ENCODE measurements at places on chromosomes 3 and 15.

DNA sequence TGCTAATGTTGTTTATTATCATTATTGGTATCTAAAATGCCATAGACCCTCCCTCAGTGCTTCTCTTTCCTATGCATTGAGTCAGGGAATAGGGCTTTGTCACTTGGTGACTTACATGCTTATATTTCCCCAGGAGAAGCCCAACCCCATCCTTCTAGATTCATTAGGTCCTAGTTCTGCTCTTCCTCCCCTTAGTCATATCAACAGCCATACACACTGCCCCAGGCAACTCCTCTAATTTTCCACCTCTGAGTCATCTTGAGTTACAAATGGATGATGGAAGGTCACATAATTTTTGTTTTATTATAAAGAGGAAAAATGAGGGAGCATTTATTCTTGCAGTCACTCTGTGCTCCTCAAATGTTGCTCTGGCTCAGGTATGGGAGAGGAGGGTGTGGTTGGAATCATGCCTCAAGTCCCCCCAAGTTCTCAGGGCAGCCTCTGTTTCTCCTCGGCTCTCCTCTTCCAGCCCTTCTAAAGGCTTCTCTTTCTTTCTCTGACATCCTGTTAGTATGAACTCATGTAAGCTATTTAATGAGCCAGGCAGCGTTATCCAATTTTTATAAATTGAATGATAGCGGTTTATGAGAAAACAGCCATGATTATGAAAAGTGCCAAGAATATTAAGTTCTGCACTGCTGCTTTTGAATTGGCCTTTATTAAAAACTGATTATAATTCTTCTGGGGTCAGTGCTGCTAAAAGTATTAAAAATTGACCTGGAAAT, 45.6 kb upstream of the FSTL1 start:
- DNase-seq, result no peak

- DNase-seq, result no peak
These were observed 86.2 kb upstream of the PIAS1 start for GRCh38 chr15:67967871-67968431.

DNA sequence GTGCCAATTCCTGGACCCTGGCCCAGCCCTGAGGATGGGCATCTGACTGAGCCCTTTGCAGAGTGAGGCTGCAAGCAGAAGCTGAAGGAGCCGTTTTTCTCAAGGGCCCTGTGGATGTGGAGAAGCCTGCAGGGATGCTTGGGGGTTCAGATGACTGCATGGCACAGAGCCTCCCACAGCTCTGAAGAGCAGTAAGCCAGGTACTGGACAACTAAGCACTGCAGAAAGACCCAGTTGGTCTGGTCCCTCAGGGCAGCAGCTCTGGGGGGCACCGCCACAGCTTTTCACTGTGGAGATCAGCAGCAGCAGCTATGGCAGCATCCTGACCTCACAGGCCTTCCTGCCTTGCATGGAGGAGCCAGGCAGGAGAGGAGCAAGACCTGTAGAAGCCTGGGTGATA, 67.6 kb downstream of the CRYGS start:
- DNase-seq, result no peak

- DNase-seq, result no peak
These were observed 22.6 kb upstream of the LRRN1 start for GRCh38 chr3:3776607-3777006.

GRCh38 chr3:60333710-60334109, 917.5 kb downstream of the FHIT start:
- no peak for DNase-seq

- no peak for DNase-seq
These were observed 21.9 kb upstream of the ARNT2 start for GRCh38 chr15:80382285-80382684.

DNA sequence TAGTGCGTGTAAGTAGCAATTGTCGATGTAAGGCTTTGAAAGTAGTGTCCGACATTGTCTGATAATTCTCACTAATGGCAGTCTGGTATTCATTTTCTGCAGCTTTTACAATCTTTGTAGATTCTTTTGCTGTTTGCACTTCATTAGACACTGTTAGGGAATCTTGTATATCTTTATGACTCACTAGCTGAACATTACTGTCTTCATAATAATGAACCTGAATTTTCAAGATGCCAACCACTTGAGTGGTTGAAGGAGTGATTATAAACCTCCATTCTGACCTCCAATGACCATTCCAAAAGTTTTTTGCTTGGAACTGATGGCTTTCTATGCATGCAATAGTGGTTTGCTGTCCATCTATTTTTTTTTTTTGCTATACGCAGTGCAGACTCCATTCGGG, 76.4 kb upstream of the MFGE8 start:
- no peak for DNase-seq

DNA sequence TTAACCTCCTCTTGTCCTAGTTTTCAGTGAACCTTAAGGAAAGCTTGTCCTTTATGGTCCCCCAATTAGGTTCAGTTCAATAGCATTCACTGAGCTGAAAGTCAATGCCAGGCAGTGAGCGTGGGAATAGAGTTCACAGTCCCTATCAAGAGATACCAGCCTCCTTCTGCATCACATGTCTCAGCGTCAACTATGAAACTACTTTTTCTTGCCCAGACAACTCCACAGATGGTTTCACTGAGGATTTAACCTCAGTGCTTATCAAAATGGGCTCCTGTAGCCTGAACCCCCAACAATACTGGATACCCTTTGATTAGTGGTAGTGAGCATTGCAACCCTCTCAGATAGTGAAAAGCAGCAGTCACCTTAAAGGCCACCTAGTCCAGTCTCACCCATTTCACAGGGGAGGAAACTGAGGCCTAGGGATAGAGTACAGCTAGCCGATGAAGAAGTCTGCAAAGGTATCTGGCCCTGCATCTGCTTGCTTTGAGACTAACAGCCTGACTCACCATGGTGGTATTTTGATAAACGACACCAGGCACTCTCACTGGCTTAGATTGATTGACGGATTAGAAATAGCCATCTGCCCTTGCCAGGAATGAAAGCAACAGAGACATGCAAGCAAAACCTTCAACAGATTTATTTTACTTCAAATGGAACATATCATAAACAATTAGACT, 1.6 kb upstream of the UBA3 start:
- DNase-seq, result no peak

DNA sequence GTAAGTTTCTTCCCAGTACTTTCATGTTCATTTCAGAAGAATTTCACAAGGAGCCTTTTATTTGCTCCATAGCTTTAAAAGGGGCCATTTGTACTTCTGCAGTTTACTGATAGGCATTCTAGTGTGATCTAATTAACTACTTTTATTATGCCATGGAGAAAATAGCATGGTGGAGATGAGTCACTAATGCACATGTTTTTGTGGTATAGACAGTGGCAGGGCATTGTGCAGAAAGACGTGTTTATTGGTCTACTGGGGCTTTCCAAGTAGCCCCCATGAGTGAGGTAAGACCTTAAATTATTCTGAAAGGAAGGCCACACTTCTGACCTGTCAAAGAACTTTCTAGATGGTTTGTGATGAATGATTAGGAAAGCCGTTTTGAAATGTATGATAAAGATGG, 810.0 kb upstream of the NR2F2 start:
- no peak for DNase-seq

DNA sequence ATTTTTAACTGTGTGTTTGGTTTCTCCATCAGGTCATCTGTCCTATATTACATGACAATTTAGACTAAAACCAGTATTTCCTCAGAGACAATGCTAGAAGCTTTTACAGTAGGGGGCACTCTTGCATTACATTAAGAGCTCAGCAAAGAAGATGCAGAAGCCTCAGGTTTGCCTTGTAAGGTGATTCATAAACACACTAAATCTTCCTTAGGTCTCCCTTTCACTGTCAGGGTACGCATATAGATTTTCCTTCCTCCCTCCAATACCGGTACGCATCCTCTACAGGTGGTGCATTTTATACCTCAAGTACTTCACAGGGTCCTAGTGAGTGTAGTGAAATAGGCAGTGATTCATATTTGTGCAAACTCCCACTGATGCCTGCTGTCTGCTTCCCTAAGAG, 46.5 kb downstream of the CD86 start:
- no peak for DNase-seq

DNA sequence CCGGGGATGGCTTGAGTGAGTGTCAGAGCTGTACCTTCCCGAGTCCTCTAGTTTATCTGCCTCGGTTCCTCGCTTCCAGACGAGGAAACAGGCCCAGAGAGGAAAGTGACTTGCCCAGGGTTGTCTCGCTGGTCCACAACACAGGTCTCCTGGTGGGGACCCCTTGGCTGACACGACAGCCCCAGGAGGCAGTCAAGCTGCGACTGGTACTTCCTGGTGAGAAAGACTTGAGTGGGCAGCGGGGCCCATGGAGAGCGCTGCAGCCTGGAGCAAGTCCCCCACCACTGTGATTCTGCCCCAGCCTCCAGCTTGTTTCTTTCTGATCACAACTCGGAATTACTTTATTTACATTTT, 600 bp upstream of the CHRNA5 start:
- no peak for DNase-seq

DNA sequence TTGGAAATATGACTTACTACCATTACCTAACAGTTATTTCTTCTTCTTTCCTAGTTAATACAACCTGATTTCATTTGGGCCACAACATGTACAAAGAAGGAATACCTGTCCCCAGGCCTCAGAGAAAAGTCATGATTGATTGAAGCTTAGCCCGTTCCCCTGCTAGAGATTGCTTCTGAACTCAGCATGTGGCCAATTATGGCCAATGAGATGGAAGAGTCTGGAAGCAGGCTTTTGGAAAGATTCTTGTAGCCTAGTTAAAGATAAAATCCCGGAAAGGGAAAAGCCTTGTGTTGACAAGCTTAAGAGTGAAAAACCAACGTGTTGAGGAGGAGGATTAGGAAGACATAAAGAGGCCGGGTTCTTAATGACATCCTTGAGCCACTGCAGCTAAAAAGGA, 17.0 kb upstream of the TM6SF1 start:
- no peak for DNase-seq

DNA sequence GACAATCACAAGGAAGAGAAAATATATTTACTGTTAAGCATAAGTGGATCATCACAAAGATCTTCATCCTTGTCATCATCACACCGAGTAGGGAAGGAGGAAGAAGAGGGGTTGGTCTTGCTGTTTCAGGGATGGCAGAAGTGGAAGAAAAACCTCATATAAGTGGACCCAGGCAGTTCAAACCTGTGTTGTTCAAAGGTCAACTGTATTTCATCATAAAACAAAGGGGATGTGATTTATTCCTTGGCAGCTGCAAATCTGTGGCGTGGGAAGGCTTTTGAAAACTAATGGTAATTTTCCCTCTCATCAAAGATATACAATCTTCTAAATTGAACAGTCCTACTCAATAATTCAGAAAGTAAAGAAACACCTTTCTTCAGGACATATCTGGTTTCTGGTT, 129.9 kb upstream of the ABI3BP start:
- DNase-seq, result no peak

- no peak for DNase-seq
These were observed 90.6 kb upstream of the SPATA12 start for GRCh38 chr3:56969851-56970250.

- DNase-seq, result no peak
These were observed 45.6 kb downstream of the DNASE1L3 start for GRCh38 chr3:58164906-58165821.

- DNase-seq, result no peak
These were observed 104.9 kb upstream of the TGFBR2 start for GRCh38 chr3:30501526-30501925.

DNA sequence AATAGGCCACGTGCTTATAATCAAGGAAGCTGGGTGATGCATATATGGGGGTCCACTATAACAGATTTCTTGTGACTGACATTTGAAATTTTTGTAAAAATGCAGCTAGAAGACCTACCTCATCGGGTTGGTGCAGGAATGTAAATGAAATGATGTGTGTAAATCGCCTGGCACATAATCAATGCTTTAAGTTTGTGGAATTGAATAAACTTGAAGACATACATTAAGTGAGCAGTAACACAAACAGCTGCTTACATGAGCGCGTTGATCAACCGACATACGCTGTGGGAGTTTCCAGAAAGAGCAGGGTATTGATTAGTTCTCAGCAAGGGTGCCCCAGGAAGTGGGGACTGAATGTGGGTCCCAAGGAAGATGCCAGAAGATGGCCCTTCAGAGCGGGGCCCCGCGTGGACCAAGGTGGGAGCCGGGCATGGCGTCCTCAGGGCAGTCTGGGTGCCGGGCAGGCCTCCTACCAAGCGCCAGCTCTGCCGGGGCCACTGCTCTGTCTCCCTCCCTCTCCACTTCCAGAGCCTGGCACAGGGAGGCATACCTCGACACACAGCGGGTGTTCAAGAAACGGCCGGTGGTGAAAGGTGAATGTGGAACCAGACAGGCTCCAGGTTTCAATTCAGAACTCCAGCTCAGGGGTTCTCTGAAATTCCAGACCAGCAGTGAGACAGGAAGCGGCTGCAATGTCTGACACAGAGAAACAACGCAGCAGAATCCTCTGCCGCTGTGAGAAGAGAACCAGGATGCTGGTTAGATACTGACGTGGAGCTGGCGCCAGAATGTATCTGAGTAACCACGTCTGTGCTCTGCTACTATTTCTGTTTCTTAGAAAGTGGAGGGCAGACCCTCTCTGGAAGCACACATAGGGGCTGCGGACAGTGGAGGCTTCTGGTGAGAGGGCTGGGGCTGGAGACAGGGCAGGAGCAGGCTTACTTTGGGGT, 12.6 kb downstream of the BFSP2 start:
- no peak for DNase-seq

DNA sequence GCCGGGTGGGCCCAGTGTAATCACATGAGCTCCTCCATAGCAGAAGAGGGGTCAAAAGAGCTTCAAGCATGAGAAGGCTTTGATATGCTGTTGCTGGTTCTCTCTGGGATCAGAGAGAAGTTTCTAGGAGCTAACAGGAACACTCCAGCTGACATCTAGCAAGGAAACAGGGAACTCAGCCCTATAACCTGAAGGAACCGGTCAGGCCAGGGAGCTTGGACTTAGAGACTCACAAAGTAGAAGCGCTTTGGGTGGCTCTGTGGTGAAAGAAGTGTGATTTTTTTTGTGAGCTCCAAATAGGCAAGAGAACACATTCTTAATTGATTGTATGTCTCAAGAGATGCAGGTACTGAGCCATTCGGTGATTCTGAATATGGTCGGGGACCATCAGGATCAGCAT, 26.2 kb upstream of the EPHB1 start:
- DNase-seq, result no peak

DNA sequence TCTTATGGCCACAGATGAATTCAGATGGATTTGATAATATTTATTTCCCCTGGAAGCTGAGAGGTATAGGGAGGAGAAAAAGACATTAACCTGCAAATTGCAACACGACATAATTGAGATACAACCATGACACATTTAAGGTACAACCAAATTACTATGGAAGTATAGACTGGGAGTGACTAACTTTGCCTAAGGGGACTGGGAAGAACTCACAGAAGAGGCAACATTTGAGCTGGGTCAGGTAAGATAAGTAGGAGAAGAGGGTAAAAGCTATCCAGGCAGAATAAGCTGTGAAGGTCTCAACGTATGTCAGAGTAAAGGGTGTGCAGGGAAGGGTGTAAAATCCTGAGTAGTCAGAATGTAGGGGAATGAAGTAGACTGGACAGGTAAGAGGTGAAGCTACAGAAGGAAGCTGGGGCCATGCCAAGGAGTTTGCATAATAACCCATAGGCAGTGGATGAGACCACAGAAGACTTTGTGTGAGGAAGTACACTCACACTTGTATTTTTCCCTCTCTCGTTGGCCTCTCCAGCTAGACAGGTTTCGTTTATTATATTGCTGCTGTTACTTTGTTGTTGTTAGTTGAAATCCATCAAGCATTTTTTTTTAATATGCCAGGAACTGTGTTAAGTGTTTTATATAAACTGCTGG, 28.0 kb upstream of the PTX3 start:
- DNase-seq, result no peak

- no peak for DNase-seq
These were observed 9.7 kb downstream of the EOMES start for GRCh38 chr3:27712136-27713077.
